ENCODE measurements at places on chromosomes 2 and 18.

GRCh38 chr2:98709535-98709934 lies 21.4 kb downstream of the MGAT4A start:
- DNase-seq, result peak; percentile 49

DNA sequence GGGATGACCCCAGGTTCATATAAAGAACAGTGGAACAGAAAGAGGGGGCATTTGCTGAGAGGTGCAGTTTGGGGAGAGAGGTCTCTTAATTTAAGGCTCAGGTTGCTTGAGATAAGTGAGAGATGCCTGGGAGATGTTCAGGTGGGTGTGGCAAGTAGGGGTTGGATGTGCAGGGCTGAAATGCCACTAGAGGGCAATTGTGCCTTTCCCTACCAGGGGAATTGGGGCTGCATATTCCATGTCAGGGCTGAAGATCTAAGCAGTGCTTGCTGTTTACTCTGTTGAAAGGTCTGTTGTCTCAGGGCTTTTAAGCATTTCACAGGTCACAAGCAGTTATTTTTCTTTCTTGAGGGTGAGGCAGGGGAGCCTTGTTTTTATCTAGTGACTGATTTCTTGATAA lies 7.8 kb downstream of the CCDC85A start:
- DNase-seq, result peak; percentile 87

DNA sequence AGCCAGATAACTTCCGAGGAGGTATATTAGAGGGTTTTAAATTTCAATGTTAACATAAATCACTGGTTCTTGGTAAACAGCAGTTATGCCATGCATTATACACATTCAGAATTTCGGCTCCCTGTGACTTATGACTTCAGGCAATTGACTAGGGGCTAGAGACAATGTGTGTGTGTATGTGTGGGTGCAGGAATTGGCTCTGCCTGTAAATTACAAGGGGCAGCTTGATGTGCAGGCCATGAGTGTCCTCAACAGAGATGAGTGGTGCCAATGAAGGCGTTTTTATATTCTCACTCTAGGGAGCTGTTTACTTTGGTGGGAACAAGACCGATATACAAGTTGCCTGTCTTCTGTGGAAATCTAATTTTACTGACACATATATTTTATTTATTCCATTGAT lies 161.6 kb downstream of the CSRNP3 start:
- no peak for DNase-seq

- DNase-seq, result no peak
These were observed 9.8 kb downstream of the STEAP3 start for GRCh38 chr2:119233326-119234020.

DNA sequence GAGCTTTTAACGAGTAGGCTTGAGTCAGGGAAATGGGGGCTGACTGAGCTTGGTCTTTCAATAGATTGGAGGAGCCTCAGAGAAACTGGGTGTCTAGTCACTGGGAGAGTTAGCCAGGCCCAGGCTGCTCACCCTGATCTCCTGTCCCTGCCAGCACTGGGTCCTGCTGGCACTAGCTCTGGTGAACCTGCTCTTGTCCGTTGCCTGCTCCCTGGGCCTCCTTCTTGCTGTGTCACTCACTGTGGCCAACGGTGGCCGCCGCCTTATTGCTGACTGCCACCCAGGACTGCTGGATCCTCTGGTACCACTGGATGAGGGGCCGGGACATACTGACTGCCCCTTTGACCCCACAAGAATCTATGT lies 720 bp downstream of the KRTCAP3 start:
- no peak for DNase-seq

GRCh38 chr18:7987284-7987976 lies 420.3 kb downstream of the PTPRM start:
- DNase-seq, result no peak

GRCh38 chr2:221389421-221389820 lies 182.7 kb downstream of the EPHA4 start:
- DNase-seq, result no peak
